ENCODE measurements at places on chromosomes 6 and 20.

GRCh38 chr6:139943391-139943790 lies 568.9 kb upstream of the CITED2 start:
- no peak for DNase-seq

GRCh38 chr6:46653439-46654195 lies 842 bp downstream of the SLC25A27 start:
- no peak for DNase-seq

DNA sequence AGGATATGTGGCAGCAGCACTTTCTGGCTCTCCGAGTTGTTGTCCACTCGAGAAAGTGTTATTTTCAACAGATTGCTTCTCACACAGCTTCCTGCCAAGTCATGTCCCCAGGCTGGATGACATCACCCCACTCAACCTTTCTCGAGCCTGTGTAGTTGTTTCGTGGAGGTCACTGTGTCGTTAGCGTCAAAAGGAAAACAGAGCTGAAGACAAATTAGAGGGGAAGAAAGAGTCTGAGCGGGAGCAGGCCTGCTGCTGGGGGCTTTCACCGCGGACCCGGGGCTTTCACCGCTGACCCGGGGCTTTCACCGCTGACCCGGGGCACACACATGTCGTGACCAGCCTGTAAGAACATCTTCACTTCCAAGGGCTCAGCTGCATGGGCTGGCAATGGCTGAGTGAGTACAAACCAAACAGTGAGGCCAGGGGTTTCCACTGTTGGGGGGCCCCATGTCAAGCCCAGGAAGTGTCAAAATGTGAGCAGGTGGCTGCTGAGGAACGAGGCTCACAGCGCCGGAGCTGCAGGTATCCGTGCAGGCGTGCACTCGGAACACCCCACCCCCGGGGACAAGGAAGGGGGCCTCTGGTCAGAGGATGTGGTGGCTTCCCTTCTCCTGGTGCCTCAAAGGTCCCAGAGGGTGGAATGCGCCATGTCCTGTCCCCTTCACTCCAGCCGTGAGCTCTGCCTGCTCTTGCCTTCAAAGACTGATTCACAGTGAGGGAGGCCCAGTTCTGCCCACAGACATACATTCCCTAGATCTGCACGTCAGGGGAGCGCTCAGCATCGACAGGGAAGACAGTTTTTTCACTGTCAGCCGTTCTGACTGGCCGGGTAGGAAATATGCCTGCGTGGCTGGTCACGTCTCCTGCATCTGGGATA lies 365.9 kb downstream of the TAF4 start:
- no peak for DNase-seq

DNA sequence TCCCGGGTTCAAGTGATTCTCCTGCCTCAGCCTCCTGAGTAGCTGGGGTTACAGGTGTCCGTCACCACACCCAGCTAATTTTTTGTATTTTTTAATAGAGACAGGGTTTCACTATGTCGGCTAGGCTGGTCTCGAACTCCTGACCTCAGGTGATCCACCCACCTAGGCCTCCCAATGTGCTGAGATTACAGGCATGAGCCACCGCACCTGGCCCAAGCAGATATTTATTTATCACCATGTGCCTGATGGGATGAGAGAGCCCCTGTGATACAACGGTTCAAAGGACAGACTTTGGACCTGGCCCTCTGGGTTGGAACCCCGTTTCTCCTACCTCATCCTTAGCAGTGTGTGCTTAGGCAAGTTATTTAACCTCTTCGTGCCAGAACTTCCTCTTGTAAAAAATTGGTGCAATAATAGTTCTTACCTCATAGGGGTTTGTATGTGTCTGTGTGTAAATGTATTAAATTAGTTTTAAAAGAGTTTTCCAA lies 19.2 kb upstream of the STK38 start:
- DNase-seq, result no peak

DNA sequence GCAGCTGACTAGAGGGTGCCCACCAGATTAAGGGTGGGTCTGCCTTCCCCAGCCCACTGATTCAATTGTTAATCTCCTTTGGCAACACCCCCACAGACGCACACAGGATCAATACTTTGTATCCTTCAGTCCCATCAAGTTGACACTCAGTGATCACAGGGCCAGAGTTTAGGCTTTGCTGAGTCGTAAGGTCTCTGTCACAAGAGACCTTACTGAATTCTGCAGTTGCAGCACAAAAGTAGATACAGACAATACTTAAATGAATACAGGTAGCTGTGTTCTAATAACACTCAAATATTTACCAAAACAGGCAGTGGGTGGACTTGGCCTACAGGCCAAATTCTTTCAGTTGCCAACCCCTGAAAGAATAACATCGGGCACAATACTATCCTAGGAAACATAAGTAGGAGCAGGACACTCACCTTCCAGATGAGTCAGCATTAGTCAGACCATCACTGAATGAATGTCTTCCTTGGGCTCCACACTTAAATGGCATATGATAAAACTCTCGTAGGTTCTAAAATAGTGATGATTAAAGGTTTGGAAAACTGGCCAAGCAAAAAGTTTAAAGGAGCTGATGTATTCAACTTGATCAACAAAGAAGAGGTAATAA lies 190.0 kb downstream of the UBE3D start:
- peak; percentile 23 for DNase-seq

DNA sequence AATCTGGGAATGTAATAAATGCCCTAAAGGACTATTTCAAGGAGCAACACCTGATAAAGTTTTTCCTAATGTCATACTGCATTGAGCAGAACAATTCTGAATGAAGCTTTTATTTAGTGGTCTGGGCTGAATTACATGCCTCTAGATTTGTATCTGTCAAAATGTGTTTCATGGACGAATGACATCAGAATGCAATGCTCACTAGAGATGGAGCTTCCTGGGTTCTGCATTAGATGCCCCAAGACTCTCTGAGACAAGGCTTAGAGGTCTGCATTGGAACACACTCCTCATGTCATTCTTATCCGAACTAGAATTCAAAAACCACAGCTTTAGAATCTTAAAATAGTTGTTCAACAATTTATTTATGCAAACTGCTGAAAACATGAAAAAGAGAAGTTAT lies 62.0 kb downstream of the SYNE1 start:
- no peak for DNase-seq

DNA sequence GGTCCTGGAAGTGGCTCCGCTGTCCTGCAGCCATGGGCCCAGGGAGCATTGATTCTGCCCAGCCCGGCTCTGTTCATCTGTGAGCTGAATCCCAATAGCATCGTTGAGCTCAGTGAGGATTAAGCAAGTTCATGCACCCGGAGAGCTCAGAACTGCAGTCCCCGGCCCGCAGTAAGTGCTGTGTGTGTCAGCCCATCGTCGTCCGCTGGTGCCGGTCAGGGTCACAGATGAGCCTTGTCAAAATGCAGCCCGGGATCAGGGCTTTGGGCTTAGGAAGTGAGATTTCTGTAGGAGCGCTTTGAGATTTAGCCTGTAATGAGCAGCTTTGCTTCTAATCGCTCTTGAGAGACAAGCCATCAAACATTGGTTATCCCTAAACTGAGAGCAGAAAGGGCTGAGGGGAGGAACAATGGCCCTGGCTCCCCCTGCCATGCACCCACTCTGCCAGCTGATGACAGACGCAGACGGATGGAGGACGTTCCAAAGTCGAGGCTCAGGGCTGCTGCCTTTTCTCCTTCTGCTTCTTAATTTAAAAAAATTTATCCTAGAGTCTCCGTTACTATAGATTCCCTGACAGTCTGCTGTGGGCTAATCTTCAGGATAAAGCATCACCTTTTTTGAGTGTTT lies 25.6 kb upstream of the SULF2 start:
- DNase-seq, result no peak

DNA sequence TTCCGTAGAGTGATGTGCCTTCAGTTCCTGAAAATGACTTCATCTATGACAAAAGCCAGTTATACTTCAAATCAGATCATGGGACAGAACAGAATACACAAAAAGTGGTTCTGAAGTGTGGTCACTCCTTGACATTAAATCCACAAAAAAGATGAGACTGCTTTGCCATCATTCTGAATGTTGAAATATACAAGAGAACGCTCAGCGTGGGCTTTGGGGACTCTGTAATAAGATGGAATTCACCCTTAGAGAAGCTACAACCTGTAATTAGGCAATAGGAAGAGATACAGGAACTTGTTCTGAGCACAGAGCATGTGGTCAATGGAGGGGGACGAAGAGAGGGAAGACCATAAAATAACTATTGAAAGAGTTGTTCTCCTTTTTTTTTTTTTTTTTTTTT lies 184.3 kb downstream of the CARMIL1 start:
- no peak for DNase-seq

DNA sequence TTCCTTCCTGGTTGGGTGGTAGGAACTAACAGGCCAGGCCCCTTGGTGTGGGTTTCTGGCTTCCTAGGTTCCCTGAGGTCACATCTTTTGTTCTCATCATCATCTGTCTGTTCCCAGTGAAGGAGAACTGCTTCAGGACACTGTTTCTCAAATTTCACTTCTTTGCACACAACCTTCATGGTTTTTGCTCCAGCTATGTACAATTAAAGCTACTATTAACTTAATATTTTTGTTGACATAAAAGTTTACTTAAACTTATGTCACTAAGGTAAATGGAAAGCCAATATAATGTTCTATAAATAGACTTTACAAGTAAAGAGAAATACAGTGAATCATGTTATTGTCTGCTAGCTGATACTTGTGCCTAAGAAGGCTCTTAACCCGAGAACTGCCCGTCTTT lies 120.7 kb upstream of the KCNG1 start:
- no peak for DNase-seq

DNA sequence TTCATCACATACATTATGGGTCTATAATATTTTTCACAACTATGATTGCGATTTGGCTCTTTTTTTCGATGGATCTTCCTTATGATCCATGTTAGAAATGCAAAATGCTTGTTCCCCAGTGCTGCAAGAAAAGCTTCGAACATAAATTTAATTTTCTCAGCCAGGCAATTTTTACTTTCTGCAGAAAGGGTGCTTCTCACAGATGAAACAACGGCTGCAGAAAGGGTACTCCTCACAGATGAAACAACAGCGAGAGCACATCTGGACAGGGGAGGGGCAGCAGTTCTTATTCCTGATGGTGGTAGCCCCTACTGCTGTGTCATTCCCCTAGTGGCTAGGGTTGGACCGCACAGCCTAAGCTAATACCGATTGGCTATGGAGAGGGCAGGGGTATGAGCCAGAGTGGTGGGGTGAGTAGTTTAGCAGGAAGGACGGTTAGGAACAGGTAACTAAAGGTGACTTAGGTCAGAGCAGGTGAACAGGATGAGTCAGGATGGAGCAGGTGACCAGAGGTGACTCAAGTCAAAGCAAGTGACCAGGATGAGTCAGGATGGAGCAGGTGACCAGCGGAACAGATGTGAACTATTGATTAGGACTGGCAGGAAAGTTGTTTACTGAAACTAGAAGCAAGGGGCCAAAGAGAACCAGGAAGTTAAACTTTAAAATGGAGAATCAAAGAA lies 13.4 kb upstream of the TREML4 start:
- DNase-seq, result no peak

- no peak for DNase-seq
Observed at GRCh38 chr6:3284436-3284876, 25.7 kb downstream of the PSMG4 start.

DNA sequence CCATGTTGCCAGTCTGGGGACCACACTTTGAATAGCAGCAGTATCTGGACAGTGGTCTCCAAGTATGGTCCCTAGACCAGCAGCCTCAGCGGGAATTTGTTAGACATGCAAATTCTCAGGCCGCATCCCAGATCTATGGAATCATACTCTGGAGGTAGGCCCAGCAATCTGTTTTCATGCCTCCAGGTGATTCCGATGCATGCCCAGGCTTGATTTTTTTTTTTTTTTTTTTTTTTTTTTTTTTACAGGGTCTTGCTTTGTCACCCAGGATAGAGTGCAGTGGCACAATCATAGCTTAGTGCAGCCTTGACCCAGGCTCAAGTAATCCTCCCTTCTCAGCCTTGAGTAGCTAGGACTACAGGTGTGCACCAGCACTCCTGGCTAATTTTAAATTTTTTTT lies 682 bp upstream of the SLA2 start:
- DNase-seq, result no peak

DNA sequence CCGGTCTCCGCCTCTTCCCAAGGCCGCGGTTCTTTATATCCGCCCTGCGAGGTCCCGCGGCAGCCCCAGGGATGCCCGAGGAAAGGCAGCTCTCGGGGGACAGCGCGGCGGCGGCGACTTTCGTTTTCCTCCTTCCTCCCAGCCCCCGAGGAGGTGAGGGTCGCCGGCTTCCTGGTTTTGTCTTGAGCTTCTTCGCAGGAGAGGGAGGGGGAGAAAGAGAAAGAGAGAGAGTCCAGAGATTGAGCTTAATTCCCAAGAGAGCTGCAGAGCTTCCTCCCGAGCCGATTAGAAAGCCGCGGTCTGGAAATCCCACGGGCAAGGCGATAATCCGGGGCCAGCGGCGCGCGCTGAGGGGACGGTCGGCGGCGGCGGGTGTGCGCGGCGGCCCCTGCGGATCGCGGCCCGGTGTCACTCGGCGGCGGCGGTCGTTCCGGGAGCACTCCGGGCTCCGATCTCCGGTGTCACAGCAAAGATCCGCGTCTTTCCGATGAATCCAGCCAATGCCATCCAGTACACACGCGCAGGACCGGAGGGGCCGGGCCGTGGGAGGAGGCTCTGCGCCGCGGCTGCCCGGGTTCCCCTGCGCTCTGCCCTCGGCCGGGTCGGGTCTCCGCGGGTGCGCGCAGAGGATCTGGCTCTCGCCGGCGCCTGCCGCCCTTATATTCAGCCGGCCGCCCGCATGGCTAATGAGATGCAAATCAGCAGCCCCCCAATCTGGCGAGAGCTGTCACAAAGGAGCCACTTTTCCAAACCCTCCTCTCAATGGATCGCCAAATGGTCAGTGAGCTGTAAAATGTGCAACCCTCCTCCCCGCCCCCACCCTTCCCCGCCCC lies at the start of gene DLL1:
DLL1 (minus strand) TSS at position 783 of the 833 bp plus-strand sequence. CDS start 939 bp downstream, outside the sequence.
- peak; percentile 77 for DNase-seq

- DNase-seq, result no peak
Observed at GRCh38 chr20:50136822-50137599, 16.5 kb downstream of the PEDS1 start.

GRCh38 chr6:48917233-48917632 lies 545.8 kb downstream of the MMUT start:
- no peak for DNase-seq

GRCh38 chr20:63627129-63627750 lies 339 bp upstream of the GMEB2 start:
- DNase-seq, result peak; percentile 99

DNA sequence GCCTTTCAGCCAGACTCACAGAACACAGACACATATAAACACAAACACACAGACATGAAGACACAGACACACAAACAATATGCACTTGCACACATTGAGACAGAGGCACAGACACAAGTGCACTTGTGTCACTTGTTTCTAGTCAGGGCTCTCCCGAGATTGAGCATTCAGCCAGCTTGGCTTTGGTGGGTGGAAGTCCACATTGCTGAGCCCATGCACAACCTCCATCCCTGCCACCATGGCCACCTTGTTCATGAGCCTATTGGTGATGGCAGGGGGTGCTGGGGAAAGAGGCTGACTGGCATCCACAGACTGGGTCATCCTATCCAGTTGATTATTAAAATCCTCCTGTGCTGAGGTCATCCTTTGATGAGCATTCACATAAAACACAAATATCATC lies 11.5 kb upstream of the CST7 start:
- DNase-seq, result no peak
